ENCODE measurements at places on chromosomes 3 and 15. TPM values are rescaled to one million over a fixed set of nuclear protein-coding genes. Genes with fewer than 3 reads are reported as not detected.

TM4SF18 gene
- total RNA-seq, result 19.7 TPM

CCR2 gene
- 8.1 TPM for total RNA-seq

CYP1A1 gene
- 0.13 TPM for total RNA-seq

GXYLT2 gene
- total RNA-seq, result 3.8 TPM

UTS2B gene
- total RNA-seq, result 0.41 TPM

FBXL2 gene
- total RNA-seq, result 18.3 TPM

BMF gene
- 19.7 TPM for total RNA-seq

FANCD2OS gene
- not detected for total RNA-seq

PRTG gene
- 6.4 TPM for total RNA-seq

KLHL24 gene
- total RNA-seq, result 61.3 TPM

MKRN2OS gene
- 1.7 TPM for total RNA-seq

CYP1A2 gene
- not detected for total RNA-seq

CSTA gene
- total RNA-seq, result 4.6 TPM

CLEC3B gene
- 45.3 TPM for total RNA-seq

CFAP100 gene
- total RNA-seq, result not detected

CLCN2 gene
- total RNA-seq, result 10.4 TPM

CISH gene
- total RNA-seq, result 30.8 TPM

ERC2 gene
- total RNA-seq, result 3.8 TPM

NOX5 gene
- 0.60 TPM for total RNA-seq

Data from kidney (tissue), 22 donors.